ENCODE measurements at places on chromosomes 2 and 18.
A peak's percentile ranks its signal among the peaks of the same experiment; 100 is the strongest.

GRCh38 chr2:66853585-66853984 lies 418.7 kb downstream of the MEIS1 start:
- no peak for DNase-seq

DNA sequence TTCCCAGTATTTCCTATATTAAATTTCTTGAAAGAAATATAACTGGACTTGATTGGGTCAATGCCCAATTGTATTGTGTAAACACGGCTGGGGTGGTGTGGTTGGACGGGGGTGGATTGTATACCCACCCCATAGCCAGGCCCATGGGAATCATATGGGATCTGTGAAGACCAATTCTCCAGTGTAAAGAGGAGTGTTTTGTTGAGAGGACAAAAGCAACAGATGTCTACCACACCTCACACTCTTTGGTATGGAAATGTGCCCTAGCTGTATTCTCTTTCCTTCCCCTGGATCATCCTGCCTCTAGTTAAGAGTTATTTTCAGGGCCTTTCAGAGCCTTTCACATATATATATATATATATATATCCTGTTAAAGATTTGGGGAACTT lies 57.5 kb upstream of the TGIF1 start:
- peak; percentile 72 for DNase-seq

DNA sequence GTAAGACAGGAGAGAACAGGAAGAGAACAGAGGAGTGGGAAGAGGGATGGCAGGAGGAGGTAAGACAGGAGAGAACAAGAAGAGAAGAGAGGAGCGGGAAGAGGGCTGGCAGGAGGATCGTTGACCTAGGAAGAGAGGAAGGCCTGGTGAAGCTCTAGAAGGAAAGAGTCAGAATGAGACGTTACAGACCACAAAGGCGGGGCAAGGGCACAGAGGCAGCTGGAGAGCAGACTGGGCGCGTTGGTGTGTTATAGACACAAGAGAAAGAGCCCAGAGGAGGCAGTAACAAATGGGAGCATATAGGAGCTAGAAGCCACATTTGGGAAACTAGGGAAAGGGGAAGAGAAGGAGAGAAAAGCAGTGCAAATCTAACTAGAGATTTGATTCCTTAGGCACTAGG lies 26.6 kb downstream of the PTRHD1 start:
- DNase-seq = no peak

DNA sequence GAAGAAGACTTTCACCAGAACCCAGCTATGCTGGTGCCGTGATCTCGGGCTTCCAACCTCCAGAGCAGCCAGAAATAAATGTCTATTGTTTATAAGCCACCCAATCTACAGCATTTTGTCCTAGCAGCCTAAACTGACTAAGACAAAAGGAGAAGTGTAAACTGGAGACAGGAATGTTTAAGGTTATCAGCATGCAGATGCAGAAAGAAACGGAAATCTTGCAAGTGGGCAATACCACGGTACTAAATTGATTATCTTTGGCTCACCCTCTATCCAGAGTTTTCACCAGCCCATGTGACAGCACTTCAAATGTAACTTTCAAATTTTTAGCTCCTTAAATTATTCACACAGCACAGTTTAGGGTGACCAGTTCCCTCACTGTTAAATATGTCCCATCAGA lies 5.7 kb upstream of the CAPN14 start:
- no peak for DNase-seq

DNA sequence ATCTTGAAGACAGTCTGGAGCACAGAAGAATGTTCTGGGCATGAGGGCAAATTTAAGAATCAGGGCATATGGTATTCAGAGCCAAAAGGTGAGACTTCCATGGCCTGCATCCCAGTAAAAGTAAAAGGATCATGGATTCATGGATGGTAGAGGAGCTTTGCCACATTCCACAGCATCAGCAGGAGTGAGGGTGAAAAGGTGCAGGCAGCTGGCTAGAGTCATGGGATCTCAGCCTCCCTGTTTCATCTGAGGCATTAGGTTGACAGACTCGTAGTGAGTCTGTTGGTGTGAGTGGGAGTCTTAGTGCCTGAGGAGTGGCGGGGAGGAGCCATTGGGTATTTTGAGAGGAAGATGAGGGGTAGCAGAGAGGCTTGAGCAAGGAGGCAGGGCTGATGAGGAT lies 301.6 kb downstream of the CYP26B1 start:
- DNase-seq = no peak

DNA sequence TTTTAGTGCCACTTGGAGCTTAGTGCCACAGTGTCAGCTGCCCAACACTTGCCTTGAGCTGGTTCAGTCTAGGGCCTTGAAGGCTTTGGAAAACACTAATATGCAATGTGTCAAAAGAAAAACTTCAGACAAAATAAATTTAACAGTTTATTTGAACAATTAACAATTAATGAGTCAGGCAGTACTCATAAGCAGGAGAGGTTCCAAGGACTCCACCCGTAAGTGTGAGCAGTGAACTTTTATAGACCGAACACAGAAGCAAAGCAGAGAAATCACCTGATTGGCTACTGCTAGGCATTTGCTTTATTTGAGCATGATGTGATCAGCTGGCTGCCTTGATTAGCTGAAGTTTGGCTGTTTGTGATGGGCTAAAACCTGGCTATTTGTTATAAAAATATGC lies 49.5 kb upstream of the TBC1D8 start:
- no peak for DNase-seq

- DNase-seq = no peak
Measured at GRCh38 chr2:42550870-42551269, 17.6 kb upstream of the MTA3 start.

DNA sequence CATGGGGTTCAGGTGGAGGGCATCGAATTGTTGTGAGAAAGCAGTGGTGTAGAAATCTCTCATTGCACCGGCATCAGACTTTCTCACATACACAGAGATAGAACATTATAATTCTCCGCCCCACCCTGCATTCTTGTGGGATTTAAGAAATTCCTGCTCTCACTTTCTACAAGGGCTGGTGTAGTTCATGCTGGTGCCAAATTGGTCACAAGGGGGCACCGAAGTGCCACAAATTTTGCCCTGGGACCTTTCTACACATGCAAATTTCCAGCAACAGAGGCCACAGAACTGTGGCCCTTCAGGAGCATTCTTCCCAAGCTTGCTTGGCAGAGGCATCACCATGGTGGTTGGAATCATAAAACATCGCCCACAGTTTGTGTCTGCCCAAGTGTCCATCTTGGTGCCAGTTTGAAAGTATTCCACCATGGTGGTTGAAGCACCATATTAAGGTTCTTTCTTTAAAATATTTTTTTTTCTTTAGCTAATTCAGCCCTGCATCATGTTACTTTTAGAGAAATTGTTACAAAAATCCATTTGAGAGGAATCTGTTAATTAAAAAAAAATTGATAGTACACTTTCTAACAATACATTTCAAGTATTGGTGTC lies 521.2 kb upstream of the FANCL start:
- peak; percentile 50 for DNase-seq

DNA sequence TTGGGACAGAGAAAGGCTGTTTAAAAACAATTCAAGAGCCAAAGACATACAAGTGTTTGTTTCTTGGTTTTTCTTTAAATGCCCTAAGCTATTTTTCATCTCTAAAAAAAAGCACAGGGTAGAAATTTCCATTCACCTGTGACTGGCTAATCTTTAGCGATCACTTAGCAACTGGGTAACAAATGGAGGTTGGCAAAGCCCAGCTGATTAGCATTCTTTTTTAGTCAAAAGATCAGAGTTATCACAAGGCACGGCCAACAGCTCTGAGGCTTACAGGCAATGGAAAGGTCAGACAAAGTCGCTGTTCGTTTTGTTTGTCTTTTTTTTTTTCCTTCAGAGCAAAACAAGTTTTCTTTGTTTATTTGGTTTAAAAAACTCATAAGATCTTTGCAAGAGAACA lies 29.0 kb upstream of the TTR start:
- DNase-seq = no peak

- no peak for DNase-seq
Measured at GRCh38 chr18:25055076-25055475, 296.9 kb downstream of the ZNF521 start.

- DNase-seq = no peak
Measured at GRCh38 chr2:189104934-189105333, 74.6 kb downstream of the COL5A2 start.

DNA sequence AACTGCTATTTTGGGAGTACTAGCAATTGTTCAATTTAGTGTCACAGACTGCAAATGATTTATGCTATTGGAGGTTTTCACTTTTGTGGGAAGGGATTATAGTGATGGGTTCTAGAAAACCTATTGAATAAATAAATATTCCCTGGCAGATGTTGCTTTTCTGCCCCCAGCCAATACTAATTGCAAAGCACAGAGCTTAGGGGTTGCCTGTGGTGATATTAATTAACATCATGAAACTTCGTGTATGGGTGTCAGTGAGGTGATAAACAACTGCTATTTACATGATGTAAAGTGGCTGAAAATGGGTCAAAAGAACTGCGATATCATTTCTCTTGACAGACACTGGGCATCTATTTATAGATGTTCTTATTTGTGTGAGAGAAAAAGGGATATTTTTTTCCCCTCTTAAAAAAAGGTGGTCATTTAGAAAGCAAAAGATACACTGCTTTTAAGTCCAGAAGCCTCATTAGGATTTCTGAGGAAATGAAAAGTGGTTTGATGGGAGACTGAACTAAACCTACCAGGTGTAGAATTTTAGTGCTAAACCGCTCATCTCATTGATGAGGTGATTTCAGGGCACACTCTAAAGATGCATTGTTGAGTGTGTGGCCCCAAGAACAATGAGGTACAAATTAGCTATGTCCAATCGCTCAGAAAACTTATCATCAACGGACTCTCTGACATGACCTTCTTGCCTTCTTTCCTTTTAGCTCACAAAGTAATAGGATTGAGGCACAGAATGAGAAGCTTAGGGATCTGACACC lies 116.7 kb upstream of the CHST9 start:
- DNase-seq = peak; percentile 95

DNA sequence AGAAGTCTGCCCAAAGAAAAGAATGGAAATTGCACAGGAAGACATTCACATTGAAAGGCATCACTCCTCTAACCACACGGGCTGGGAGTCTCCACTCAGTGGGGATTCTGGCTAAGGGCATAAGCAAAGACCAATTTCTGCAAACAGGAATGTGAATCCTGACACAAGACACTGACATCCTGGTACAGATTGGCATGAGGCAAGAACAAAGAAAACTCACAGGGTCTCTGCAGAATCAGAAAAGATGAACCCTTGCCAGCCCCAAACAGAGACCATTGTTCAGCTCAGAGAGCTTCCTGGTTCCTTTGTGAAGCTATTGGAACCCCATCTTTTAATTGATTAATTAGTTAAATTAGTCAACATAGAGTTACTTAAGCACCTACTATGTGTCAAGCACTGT lies 82.3 kb downstream of the UPP2 start:
- peak; percentile 65 for DNase-seq

- no peak for DNase-seq
Measured at GRCh38 chr2:161481619-161482018, 65.5 kb downstream of the TBR1 start.

GRCh38 chr2:140508756-140509155 lies 1622.1 kb downstream of the LRP1B start:
- peak; percentile 45 for DNase-seq

GRCh38 chr2:206082298-206082843 lies 3.6 kb downstream of the INO80D start:
- peak; percentile 8 for DNase-seq

DNA sequence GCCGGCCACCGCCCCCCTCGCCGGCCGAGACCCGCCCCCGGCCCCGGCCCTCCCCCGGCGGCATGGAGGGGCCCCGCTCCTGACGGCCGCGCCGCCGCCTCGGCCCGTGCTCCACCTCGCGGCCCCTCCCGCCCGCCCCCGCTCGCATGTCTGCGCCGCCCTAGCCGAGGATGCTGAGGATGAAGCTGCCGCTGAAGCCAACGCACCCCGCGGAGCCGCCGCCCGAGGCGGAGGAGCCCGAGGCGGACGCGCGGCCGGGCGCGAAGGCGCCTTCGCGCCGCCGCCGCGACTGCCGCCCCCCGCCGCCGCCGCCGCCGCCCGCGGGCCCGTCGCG lies 397 bp downstream of the ZCCHC2 start:
- DNase-seq = no peak

Measured in NCI-H69 (cell line).